ENCODE measurements at places on chromosomes 13 and 19.

- peak; percentile 100 for DNase-seq
These were observed 1.1 kb upstream of the CALR start for GRCh38 chr19:12937093-12937926.

DNA sequence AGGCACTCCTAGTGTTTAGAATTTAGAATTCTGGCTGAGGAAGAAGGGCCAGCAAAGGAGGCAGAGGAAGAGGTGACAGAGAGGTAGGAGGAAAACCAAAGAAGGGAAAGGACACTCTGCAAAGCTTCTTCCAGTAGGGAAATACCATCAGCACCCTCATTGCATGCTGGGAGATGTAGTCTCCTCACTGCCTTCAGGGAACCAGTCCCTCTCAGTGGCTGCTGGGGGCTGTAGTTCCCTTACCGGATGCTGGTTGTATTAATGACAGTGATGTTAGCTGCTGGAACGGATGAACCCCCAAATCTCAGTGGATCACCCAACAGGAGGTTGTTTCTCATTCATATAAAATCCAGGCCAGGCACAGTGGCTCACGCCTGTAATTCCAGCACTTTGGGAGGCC, 10.1 kb downstream of the GRIN2D start:
- DNase-seq, result peak; percentile 60

DNA sequence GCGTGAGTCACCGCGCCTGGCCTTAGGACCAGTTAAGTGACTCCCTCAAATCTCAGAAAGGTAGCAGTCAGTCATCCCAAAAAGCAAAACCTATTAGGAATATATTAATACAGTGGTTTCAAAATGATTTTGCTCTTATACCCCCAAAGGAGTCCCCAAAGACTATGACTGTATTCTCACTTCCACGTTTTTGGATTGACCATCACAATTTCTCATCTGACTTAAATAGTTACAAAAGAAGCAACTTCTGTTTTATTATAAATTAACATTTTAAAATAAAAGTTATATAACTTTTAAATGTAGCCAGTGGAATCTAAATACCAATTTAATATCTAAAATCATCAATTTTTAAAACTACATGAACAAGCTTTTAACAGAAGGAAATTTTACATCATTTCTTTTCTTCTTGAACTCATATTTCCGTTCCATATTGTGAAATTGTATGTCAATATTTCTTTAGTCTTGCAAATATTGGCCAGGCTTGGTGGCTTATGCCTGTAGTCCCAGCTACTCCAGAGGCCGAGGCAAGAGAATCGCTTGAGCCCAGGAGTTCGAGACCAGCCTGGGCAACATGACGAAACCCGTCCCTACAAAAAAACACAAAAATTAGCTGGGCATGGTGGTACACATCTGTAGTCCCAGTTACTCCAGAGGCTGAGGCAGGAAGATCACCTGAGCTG, 1.5 kb upstream of the SPART start:
- no peak for DNase-seq

DNA sequence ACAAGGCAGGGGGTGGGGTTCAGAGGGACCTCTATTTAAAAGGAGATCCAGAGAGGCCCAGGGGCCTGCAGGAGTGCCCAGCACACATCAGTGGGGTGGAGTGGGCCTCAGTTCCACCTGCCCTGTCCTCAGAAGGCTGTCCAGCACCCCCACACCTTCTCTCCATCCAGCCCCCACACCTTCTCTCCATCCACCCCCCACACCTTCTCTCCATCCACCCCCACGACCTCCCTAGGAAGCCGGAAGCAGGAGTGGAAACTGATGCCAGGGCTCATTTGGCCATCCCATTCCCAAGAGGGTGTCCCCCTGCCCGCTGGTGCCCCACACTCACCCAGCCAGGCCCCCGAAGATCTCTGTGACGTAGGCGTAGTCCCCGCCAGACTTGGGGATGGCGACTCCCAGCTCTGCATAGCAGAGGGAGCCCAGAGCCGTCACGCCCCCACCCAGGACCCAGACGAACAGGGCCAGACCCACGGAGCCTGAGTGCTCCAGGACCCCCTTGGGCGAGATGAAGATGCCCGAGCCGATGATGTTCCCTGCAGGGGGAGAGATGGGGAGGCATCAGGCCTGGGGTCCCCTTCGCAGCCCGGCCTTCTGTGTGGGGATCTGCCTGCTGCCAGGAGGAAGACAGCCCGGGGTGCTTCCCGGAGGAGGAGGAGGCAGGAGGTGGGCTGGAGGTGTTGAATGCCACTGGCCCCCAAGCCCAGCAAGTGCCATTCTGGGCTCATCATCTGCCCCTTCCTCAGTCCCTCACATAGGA, 10.0 kb downstream of the SLC7A10 start:
- DNase-seq, result no peak

DNA sequence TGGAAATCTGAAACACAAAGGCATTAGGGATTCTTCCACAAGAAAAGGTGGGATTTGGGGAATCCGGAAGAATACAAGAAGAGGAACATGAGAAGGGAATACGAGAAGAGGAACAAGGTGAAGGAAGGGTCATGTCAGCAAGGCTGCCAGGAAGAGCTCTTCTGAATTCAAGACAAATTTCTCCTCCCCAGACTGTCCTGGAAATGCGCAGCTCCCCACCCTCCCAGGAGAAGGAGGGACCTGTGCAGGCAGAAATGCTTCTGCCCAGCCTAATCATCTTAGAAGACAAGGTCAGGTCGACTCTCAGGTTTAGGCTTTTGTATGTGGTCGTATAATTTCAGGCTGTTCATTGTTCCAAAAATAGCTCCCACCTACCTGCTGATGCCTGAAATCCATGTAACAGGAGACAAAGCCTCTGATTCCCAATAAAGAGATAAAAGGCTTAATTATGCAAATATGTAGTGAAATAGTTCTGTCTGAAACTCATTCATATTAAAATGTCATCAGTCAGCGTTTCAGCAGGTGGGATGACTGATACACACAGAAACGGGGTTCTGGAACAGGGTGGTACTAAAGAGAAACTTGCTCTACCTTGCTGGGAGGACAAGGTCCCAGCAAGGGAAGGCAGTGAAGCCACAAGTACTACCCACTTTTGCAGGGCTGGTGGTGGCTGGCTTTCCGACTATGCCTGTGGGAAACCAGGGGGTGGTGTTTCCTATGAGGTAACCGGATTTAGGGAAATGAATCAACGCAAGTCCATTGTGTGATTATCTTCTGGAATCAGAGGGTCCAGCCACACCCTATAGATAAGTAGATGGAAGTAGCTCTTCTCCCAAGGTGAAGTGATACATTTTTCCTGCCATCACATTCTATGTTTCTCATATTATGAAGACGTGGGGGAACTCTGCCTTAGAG, 76.1 kb downstream of the KL start:
- DNase-seq, result no peak

DNA sequence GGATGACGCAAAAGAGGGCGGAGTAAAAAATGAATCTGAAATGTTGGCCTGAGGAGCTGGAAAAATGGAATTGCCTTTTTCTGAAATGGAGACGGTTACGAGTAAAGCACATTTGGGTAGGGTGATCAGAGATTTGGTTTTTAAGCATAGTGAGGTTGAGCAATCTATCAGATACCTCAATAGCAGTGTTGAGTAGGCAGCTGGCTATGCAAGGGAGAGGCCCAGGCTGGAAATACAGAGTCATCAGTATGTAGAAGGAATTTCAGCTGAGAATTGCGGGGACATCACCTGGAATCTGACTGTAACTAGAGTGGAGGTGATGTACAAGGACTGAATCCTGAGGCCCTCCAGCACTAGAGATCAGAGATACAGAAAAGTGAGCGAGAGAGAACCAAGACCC, 224.8 kb downstream of the LMO7 start:
- DNase-seq, result no peak

- DNase-seq, result no peak
These were observed 340.9 kb downstream of the LIG4 start for GRCh38 chr13:107874456-107874855.

DNA sequence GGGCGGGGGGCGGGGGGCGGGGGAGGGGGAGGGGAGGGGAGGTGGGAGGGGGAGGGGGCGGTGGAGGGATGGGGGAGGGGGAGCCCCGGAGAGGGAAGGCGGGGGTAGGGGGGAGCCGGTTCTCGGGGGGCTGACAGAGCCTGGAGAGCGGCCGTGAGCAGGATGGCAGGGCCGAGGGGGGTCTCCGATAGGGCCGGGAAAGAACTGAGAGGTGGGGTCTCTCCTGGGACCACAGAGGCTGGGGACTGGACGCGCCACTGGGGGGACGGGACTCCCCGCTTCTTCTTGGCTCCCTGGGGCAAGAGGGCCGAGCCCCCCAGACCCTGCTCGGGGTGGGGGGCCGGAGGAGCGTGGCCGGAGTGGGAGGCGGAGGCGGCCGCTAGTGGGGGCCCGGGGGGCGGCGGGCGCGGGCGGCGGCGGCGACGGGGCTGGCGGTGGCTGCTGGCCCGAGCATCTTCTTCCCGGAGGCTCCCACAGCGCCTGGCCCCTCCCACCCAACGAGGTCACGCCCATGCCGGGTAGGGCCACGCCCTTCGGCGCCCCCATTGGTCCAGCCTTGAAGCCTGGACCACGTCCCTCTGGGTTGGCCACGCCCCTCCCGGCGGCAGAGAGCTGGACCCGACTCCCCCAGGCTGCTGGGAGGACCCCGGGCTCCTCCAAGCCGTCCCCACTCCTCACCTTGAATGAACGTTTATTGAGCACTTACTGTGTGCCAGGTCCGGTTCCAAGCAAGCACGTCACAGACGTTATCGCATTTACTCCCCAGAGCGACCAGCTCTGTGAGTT, at the start of gene NOVA2:
Gene NOVA2 (minus strand): TSS at position 313 of the 786 bp plus-strand sequence. CDS start 514 bp downstream, outside the sequence.
- peak; percentile 69 for DNase-seq

DNA sequence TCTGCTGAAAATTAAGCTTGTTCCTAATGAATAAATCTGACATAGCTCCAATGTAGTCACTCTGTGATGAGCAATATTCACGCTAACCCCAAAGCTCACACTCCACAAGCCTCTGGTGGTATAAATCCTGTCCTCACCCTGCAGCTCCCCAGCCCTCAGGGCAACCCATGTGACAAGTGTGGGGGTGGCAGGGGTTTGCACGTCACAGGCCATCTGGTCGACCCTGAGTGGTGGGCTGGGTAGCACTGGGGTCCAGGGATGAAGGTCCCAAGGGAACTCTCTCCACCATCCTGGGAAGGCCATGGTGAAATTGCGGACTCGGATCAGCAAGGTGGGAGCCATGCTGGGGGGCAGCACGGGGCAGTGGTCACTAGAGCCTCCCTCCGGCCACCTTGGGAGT, 100.0 kb upstream of the SOX1 start:
- DNase-seq, result no peak

DNA sequence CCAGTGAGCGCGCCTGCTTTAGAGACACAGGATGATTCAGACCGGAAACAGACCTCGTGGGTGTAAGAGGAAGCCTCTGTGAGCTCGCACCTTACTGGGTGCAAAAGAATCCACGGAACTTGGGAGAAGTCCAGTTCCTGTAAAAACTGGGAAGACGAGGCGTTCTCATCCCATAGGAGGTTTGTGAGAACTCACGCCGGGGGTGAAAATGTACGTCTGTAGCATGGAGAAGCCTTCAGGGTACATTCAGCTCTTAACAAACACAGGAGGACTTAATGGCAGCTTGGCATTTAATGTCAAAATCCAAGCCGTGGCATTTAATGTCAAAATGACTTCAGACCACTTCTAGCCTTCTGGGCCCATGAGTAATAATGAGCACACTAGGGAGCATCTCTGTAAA, 17.4 kb upstream of the OR7D2 start:
- no peak for DNase-seq

DNA sequence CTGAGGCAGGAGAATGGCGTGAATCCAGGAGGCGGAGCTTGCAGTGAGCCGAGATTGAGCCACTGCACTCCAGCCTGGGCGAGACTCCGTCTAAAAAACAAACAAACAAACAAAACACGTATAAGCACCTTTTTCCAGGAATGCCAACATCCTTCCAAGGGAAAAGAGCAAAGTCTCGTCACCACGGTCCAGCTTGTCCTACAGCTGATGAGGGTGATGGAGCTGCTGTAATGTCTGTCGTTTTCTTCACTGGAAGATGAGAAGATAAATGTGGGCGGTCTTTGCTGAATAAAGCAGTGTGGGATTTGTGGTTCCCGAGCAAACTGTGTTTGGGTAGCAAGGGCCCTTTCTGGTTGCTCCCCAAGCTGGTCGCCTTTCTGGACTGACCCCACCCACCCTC, 166.6 kb downstream of the PTPRS start:
- no peak for DNase-seq

GRCh38 chr19:13718733-13719132, 45.6 kb upstream of the MRI1 start:
- no peak for DNase-seq

DNA sequence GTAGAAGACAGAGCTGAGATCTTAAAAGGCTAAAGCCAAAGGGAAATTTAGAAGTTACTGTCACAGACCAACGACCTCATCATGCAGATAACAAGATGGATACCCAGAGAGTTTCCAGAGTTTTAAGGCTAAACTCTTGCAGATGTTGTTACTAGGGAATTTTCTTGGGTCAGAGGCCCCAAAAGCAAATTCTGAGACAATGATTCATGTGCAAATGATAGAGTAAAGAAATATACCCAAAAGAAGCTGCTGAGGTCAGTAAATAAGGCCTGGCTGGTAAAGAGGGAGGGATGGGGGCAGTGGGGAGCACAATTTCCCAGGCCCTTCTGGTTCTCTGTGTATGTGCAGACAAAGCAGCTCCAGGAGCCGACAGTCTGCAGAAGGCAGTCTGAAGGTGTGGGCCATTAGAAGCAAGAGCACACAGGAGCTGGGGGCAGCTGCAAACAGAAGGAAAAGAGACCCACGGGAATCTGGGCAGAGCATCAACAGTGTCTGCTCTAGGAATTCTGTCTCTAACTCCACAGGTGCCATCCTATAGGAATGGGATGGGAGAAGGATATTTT, 330.8 kb downstream of the TBC1D4 start:
- DNase-seq, result no peak

- no peak for DNase-seq
These were observed 18.5 kb downstream of the PALM start for GRCh38 chr19:726993-727956.

GRCh38 chr13:63044589-63045313, 1629.1 kb upstream of the PCDH20 start:
- no peak for DNase-seq

DNA sequence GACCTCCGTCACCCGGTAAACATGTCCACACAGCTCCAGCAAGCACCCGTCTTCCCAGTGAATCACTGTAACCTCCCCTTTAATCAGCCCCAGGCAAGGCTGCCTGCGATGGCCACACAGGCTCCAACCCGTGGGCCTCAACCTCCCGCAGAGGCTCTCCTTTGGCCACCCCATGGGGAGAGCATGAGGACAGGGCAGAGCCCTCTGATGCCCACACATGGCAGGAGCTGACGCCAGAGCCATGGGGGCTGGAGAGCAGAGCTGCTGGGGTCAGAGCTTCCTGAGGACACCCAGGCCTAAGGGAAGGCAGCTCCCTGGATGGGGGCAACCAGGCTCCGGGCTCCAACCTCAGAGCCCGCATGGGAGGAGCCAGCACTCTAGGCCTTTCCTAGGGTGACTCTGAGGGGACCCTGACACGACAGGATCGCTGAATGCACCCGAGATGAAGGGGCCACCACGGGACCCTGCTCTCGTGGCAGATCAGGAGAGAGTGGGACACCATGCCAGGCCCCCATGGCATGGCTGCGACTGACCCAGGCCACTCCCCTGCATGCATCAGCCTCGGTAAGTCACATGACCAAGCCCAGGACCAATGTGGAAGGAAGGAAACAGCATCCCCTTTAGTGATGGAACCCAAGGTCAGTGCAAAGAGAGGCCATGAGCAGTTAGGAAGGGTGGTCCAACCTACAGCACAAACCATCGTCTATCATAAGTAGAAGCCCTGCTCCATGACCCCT, 9.0 kb upstream of the CEACAM5 start:
- DNase-seq, result no peak

GRCh38 chr13:61531383-61532065, 115.9 kb upstream of the PCDH20 start:
- peak; percentile 14 for DNase-seq

GRCh38 chr13:101144808-101145419, 271.4 kb downstream of the NALCN start:
- DNase-seq, result peak; percentile 64

GRCh38 chr13:30819136-30819888, 84.0 kb downstream of the ALOX5AP start:
- no peak for DNase-seq
